ENCODE measurements at places on chromosomes 12 and 14. TPM values are rescaled to one million over a fixed set of nuclear protein-coding genes. Genes with fewer than 3 reads are reported as not detected.

The RIMKLB gene
- total RNA-seq: 33.3 TPM

The NANOG gene
- not detected for total RNA-seq

The CAPZA3 gene
- not detected for total RNA-seq

The PLXNC1 gene
- 48.8 TPM for total RNA-seq
